PC-3 (cell line): ENCODE measurements at places on chromosomes 3 and 15. TPM values are rescaled to one million over a fixed set of nuclear protein-coding genes. Genes with fewer than 3 reads are reported as not detected.

GRCh38 chr3:48418651-48419050 lies 11.2 kb downstream of the PLXNB1 start:
- no peak for DNase-seq

GRCh38 chr15:69403594-69403993 lies 10.6 kb upstream of the KIF23 start:
- DNase-seq: peak; percentile 41

DNA sequence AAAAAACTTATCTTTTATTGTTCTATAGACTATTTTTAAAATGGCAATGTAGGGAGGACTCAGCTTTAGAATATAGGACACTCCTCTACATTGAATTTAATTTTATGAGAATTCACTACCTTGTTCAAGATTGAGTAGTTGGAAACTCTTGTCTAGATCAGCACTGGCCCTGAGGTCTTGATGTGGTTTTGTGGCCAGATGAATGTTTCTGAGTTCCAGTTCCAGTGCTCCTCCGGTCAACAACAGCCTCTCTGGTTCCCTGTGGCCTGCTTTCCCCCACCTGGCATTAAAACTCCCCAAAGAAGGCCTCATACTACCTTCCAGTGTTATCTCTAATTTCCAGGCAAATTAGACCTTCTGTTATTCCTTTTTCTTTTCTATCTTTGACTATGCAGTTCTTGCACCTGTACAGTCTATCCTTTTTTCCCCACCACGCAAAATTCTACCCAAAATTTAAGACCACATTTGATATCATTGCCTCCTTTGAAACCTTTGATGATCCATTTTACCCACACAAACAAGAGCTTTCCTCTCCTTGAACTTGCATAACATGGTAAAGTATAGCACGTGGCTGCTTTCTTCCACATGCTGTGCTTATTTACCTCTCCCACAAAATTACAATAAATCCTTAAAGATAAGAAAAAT lies 9.6 kb upstream of the ANP32A start:
- no peak for DNase-seq

GRCh38 chr15:49372366-49372765 lies 50.7 kb upstream of the FGF7 start:
- no peak for DNase-seq

GRCh38 chr3:98817547-98818041 lies 54.5 kb downstream of the ST3GAL6 start:
- DNase-seq: peak; percentile 89

- DNase-seq: peak; percentile 75
These were observed 7.4 kb upstream of the PCOLCE2 start for GRCh38 chr3:142896201-142896755.

DNA sequence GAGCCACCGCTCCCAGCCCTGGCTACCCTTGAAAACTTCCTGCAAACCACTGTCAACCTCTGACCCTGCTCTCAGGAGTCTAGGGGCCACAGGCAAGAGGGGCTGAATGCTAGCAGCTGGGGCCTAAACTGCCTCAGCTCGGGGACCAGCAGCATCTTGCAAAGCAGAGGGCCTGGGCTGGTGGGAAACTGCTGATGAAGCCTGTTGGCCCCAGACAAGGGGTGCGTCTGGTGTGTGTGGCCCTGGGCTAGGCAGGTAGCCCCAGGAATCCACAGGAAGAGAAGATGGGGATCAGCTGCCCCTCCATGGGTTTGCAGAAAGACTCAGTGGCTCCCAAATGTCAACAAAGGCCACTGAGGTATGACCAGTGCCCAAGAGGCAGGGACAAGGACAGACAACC lies 8.2 kb upstream of the POLG start:
- no peak for DNase-seq

- no peak for DNase-seq
These were observed 230.7 kb upstream of the RBMS3 start for GRCh38 chr3:29050155-29050554.

DNA sequence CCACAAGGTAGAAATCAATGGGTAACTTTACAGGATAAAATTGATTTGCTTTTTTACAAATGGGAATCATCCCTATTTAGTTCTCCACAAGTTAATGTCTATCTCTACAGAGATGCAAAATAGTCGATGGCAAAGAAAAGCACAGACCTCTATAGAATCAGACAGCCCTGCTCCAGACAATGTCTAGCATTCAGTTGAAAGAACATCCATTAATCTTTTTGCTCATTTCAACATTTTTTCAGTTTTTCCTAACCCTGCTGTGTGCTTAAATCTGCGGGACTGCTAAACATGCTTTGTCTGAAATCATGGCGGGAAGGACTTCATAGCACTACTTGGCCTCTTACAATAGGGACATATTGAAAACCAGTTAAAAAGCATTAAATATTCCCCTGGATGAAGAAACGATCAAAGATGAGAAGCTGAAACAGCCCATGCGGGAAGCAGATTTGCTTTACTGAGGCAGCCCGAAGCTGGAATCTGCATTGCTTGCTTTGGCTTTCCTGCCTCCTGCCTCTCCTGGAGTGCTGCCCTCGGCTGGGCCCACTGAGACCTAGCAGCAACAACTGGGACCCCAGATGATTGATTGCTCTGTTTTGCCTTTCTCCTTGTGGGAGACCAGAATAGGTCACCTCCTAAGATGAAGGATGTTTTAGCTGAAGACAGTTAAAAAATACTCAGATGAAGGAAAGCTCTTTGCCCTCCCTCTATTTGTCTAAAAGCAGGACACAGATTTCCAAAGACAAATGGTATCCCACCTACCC lies 38.5 kb upstream of the RASGRP1 start:
- DNase-seq: no peak

GRCh38 chr3:141111364-141112155 lies 60.4 kb downstream of the SPSB4 start:
- DNase-seq: no peak

DNA sequence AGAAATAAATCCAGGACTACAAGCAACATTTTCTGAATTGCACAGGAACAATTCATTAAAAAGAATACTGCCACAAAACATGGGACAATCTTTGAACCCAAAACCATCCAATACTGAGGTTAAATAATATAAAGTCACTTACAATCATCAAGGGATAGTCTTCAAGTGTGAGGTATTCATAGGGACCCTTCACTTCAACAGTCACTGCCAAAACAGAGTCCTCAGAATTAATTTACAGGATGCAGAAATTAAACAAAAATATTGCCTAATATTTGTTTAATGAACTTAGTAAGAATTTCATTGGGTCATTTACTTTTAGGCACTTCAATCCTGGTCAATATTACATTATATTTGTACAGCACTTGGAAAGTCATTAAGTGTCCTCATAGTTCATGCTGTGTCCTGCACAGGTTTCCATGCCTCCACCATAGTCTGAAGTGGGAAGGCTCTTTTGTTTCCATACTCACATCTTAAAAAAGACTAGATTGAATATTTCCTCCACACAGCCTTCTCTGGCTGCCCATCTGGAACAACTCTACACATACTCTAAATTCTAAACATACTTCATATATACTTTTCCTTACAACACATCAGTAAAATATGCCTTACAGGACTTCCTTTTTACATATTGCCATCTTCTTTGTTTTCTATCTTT lies 31.6 kb upstream of the VPS39 start:
- no peak for DNase-seq

DNA sequence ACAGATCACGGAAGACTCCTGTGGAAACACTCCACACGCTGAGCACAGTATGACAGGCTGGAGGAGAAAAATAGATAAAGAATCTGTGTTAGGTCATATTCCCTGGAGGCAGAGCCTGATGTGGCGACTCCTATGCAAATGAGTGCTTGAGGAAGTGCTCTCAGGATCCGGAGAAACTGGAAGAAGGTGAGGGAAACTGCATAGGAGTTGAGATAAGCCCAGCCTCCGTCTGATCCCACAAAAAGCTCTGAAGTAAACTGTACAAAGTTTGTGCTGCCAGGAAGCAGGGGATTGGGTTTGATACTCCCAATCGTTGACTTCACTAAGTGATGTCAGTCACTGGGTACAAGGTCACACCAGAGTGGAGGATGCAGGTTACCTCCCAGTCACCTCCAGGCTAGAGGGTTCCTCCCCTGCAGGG lies 33.4 kb downstream of the OSBPL10 start:
- no peak for DNase-seq

DNA sequence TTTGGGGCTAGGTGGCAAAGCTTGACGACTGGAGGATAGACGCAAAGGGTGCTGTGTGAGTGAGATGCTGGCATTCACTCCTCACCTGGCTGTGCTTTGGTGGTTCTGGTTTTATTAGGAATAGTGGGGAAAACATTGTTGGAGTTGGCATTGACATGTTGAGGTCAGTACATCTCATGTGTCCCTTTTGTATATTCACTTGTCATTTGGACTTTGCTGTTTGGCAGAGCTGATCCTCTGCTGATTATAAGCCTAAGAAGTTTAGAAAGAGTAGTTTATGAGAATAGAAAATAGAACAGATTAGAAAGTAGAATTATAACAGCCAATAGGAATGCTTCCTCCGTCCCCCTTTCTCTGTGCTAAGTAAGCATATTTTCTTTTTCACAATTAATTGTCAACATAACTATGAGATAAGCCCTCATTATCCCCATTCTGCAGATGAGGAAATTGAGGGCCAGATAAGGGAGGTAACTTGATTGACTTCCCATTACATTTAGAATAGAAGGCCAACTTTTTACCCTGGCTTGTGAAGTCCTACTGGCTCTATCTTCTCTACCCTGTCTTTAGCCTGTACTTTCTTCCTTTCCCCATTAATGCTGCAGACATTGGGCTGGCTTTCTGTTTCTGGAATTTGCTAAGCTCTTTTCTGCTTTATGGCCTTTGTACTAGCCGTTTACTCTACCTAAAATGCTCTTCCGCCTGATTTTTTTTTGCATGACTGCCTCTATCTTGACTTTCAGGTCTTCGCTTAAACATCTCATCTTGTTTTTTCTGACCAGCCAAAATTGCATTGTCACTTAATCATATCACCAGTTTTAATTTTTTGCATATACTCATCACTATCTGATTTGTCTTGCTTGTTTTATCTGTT lies 12.8 kb downstream of the ITPR1 start:
- DNase-seq: no peak

GRCh38 chr3:97884586-97885123 lies 62.8 kb downstream of the CRYBG3 start:
- DNase-seq: no peak

DNA sequence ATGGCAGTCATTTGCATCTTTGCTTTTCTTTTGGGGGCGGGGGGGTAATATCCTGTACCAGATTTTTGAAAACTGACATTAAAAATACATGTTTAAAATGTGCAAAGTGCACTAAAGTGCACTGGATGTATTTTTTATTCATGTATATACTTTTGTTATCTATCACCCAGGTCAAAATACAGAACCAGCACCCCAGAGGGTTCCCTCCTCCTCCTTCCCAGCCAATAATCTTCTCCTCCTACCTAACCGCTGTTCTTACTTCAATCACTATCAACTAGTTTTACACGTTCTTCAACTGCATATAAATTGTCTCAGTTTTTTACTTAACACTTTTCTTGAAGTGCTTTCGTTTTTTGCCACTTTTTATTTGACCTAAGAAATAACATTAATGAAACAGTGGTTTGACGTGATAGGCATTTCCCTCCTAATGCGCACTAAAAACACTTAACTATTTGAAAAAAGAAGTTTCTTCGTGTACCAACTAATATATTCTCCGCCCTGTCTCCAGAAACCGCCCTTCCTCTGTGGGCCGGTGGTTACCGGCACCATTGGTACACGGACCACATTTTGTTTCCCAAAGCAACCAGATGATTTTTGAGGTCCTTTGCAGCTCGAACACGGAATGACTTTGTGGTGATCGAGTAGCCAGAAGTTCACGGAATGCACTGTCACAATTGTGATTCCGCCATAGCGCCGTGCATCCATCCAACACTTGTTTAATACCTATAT lies 836 bp upstream of the AKAP13 start:
- DNase-seq: peak; percentile 33

- peak; percentile 88 for DNase-seq
These were observed 270.8 kb downstream of the UACA start for GRCh38 chr15:70492240-70493177.

GRCh38 chr3:72903004-72903403 lies 15.2 kb downstream of the GXYLT2 start:
- peak; percentile 72 for DNase-seq

DNA sequence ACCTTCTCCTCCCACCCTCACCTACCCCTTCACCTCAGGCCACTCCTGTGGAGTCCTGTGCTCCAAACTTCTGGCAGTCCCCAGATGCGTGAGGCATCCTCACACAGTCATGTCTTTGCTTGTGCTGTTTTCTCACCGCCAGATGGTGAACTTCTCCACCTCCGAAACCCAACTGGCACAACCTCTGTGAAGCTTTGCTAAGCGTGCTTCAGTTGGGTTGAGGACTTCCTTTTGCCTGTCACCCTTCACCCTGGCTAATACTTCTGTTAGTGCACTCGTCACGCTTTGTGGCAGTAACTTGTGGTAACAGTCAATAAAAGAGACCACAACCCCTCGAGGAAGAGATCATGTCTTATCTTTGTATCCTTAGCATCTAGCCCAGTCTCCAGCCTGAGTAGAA lies 42.0 kb upstream of the SKOR1 start:
- no peak for DNase-seq

GRCh38 chr3:23884481-23884880 lies 32.3 kb downstream of the NKIRAS1 start:
- peak; percentile 27 for DNase-seq

- peak; percentile 70 for DNase-seq
These were observed 1.2 kb downstream of the GPR176 start for GRCh38 chr15:39918688-39919385.

DNA sequence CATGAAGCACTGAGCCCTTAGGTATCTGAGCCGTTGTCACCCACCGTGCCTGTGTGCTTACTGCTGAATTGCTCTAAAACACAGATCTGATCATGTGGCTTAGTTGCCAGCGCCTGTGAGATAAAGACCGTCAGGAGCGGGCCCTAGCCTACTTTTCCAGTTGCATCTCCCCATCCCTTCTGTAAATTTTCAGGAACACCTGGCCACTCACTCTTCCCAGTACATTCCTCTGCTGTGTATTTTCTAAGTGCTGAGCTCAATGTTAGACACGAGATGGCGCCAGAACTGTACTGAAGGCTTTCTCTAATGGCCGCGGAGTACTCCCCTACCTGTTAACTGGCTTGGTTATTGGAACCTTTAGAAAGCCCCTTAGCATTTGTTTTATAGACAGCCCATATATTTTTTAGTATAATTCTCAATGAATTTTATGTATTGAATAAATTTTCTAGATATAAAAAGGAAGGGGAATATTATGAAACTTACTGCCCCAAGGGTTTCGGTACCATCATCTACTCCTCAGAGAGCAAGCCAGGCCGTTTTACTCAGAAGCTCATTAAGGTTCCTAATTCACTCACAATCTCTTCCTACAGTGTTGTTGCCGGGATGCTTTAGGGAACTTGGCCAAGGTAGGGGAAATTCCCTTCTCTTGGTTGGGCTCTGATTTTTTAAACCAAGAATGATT lies 16.7 kb upstream of the WNT7A start:
- peak; percentile 90 for DNase-seq

The SYNPR gene
- not detected in 2 replicates for total RNA-seq

The SPINT1 gene
- 177 and 244 TPM in 2 replicates for total RNA-seq

The GPR62 gene
- total RNA-seq: not detected in 2 replicates

The CHL1 gene
- total RNA-seq: not detected in 2 replicates

The DLL4 gene
- 2.2 and 2.9 TPM in 2 replicates for total RNA-seq

The SLC30A4 gene
- 1.3 and 1.4 TPM in 2 replicates for total RNA-seq

The PTH1R gene
- not detected in 2 replicates for total RNA-seq

The GOLGA6A gene
- not detected in 2 replicates for total RNA-seq

The AADACL2 gene
- total RNA-seq: not detected in 2 replicates

The KLF15 gene
- 0.12 TPM in 1 of 2 replicates, not detected in the other for total RNA-seq

The C3orf49 gene
- total RNA-seq: not detected in 2 replicates

The SLC15A2 gene
- total RNA-seq: 0.12 and 0.91 TPM in 2 replicates

The LAMB2 gene
- 240 and 365 TPM in 2 replicates for total RNA-seq

The PCLAF gene
- 34.7 and 52.4 TPM in 2 replicates for total RNA-seq
